ENCODE measurements at places on chromosomes 16 and 17. TPM values are rescaled to one million over a fixed set of nuclear protein-coding genes. Genes with fewer than 3 reads are reported as not detected.

GRCh38 chr17:19492141-19492540, 41.5 kb upstream of the SLC47A1 start:
- DNase-seq: no peak

- DNase-seq: no peak
Observed at GRCh38 chr16:73503093-73503492, 455.2 kb upstream of the ZFHX3 start.

- no peak for DNase-seq
Observed at GRCh38 chr17:28030386-28030785, 12.1 kb upstream of the NLK start.

GRCh38 chr16:88830258-88830657, 18.5 kb upstream of the APRT start:
- no peak for DNase-seq

YBX2 gene
- total RNA-seq: under 0.01 TPM

GRB2 gene
- total RNA-seq: 69.0 TPM

DNA sequence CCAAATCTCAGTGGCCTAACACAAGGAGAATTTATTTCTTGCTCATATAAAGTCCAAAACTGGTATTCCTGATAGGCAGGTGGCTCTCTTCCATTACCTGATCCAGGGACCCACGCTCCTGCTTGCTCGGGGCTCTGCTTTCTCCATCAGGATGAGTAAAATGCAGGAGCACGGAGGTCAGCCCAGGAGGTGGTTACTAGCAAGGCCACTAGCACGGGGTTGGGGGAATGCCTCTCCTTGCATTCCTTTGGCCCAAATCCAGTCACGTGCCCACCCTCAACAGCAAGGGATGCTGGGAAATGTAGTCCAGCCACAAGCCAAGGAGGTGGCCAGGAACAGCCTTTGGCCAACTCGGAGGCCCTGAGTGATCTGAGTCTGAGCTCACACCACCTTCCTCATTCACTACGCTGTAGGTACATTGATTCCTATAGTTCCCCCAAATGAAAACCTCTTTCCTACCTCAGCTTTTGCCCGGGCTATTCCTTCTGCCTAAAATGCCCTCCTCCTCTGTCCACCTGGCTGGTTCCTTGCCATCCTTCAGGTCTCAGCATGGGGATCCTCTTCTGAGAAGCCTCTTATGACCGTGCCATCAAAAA, 38.3 kb upstream of the HAPSTR1 start:
- DNase-seq: peak; percentile 61

DNA sequence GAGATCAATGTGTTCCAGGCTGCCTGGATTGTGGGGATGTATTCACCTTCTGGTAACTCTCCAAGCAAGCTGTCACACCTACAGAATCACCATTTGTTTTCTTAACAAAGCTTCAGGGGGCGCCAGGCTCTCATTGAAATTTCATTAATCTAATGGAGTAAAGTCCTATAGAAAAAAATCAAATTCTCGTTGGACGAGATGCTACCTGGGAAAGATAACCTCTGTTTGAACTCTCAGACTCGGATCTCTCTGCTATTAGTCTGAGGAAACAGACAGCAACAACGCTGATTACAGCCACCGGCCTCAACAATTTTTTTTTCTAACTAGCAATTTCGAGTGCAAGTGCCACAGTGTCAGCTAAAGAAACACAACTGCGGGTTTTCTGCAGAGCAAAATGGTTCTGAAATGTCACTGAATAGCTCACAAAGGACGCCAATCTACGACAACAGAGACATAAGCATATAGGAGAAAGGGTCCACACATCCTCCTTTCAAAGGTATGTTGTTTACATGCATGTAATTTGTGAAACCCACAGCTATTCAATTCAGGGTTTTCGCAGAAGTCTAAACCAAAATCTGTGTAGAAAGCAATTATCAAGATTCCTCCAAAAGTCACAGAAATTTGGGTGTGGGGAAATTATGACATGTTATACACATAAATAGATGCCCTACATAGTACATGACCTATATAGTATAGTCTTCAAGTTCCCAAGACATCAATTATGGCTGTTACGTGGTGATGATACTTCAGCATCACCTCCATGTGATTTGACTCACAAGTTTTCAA, 135.8 kb downstream of the SKAP1 start:
- DNase-seq: no peak

GRCh38 chr17:59676716-59677115, 30.5 kb downstream of the PTRH2 start:
- no peak for DNase-seq

SEZ6L2 gene
- 2.9 TPM for total RNA-seq

DNA sequence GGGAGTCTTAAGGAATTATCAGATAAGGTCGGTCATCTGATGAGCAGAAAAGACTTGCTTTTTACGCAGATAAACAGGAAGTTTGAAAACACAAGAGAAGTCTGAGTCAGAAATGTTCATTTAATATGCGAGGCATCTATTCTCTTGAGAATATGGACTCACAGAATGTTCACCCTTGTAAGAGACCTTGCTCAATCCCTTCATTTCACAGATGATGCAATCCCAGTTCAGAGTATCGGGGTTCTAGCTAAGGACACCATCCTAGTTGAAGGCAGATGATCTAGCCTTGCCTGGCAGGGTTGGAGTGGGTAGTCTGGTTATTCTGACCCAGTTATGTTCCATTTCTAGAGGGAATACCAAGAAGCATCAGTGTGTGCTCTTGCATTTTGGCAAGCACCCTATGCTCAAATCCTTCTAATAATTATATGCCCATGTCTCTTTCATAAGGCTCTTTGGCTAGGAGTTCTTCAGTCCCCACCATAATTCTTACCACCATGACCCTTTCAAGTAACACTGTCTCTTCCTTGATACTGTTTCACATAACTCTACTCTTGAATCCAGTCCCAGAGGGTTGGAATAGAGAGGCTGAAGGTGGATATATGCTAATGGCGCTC, 42.5 kb downstream of the YPEL2 start:
- peak; percentile 86 for DNase-seq

ANKS4B gene
- not detected for total RNA-seq

- DNase-seq: peak; percentile 69
Observed at GRCh38 chr16:7703672-7704071, 371.0 kb downstream of the RBFOX1 start.

LGALS9B gene
- total RNA-seq: not detected

TMEM101 gene
- total RNA-seq: 47.8 TPM

GRCh38 chr17:79866791-79867518, 27.7 kb upstream of the CBX4 start:
- peak; percentile 46 for DNase-seq

CASKIN1 gene
- not detected for total RNA-seq

DNA sequence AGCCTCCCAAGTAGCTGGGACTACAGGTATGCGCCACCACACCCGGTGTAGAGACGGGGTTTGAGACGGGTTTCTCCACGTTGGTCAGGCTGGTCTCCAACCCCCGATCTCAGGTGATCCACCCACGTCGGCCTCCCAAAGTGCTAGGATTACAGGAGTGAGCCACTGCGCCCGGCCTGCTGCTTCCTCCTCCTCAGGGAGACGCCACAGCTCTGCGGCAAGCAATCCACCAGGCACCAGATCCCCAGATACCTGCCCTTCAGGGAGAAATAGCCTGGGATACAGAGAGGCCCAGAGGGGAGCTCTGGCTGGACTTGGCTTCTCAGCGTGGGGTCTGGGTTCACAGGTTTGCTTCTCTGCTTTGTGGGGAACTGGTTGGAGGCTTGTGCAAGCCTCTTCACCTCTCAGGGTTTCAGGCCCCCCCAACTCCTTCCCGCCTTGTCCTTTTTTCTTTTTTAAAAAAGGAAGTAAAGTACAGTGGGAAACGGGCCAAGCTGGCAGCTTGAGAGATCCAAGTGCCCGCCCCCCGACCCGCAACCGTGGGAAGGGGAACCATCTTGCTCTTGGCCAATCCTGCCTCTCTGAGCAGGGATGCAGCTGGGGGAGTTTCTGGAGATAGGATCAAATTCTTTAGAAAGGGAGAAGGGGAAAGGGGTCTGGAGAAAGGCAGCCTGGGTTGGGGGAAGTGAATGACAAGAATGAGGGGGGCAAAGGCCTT, 2.6 kb upstream of the SPHK1 start:
- DNase-seq: peak; percentile 76

- no peak for DNase-seq
Observed at GRCh38 chr16:89412811-89413210, 77.5 kb downstream of the ANKRD11 start.

DNA sequence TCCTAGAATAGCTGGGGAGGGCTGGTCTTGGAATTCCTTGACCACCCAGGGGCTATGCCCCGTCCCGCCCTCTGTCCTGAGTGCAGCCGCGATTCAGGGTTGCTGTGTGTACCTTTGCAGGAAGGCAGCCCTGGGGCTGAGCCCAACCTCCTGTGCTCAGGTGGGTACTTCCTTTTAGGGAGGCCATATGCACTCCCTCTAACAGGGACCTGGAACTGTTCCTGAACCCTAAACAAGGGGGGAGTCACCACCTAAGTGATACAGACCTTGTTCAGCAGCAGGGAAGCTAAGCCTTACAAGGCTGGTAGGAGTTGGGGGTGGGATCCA, 24.6 kb downstream of the LLGL2 start:
- DNase-seq: no peak
